ENCODE measurements at places on chromosomes 7 and 10.

- DNase-seq, result no peak
These were observed 27.5 kb downstream of the PTPRE start for GRCh38 chr10:127934383-127934782.

DNA sequence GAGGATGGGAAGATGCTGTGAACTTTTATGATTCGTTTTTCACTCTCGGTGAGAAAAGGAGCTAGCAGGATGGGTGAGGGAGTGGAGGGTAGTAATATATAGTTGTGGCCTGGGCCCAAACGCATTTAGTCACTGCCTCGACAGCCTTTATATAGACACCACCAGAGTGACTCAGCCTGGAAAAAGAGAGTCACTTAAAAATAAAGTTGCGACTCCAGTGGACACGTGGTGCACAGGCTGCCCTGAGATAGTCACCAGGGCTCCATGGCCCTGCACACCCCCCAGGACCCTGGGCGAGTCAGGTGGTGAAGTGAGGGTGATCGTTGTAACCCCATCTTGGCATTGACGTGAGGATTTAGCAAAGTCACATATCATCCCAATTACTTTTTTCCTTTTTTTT lies 106.7 kb downstream of the CUX1 start:
- DNase-seq, result no peak

DNA sequence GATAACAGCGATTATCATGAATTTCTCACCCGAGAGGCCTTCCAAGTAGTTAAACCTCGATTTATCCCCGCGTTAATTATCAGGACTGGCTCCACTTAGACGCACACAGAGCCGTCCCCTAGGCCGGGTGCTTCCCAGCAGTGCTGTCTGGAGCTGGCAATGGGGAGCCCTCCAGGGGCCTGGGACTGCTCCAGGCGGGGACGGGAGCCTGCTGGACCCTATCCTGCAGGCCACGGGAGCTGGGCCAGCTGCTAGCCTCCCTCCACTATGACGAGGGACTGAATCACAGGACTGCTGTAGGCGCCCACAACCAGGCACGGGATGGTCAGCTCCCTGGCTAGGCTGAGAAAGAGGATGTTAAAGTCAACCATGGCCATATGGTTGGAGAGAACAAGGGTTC lies 229.1 kb downstream of the ELFN1 start:
- DNase-seq, result no peak

DNA sequence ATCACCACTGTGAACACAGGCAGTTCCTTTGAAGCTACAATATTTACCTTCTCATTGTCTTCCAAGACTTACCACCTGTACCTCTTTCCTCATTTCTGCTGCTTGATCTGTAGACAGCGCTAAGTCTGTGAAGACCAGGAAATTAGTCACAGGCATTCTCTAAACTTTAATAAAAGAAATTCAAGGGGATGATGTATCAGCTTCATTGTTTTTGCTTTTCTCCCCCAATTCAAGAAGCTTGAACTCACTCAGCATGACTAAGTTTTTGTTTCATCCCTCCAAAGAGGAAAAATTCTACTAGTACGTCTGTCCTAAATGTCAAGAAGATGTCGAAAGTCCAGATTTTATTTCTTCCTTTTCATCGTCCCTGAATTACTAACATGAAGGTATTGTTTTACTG lies 75.3 kb upstream of the PPP1R9A start:
- no peak for DNase-seq

DNA sequence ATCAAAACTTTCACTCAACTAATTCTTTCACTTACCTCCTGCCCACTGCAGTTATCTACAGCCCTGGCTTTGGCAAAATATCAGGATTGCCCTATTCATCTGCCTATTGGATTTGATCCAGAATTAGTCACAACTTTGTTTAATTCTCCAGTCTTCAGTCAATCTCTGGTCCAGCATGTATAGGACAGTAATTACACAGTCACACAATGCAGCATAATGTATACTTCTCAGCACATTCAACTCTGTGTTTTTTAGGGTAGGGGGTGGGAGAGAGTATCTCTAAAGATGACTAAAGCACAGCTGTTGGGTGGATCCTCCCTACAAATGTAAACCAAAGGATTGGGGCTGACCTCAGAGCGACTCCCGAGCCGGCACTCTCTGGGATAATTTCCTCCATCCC lies 17.7 kb upstream of the NRP1 start:
- no peak for DNase-seq
